ENCODE measurements at places on chromosomes 11 and 22.

GRCh38 chr11:111189466-111189865 lies 56.1 kb upstream of the POU2AF2 start:
- no peak for DNase-seq

DNA sequence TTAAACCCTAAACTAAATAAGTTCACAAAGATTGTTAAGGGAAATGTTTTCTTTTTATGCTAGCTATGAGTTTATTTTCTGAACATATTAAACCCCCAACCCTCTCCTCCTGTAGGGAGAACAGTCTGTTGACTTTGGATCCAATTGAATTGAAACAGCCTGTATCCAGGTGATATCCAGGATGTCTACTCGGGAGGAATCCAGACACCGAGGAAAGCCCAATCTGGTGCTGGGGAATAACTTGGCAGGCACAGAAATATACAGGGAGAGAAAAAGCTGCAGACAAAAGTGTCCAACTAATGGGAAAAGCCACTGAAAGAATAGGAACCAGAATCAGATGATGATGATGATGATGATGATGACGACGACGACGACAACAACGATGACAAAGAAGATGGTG lies 93.9 kb upstream of the API5 start:
- no peak for DNase-seq

GRCh38 chr11:10494636-10495463 lies 39.8 kb downstream of the AMPD3 start:
- no peak for DNase-seq

GRCh38 chr11:117459123-117459978 lies 131.7 kb downstream of the CEP164 start:
- DNase-seq = peak; percentile 23

DNA sequence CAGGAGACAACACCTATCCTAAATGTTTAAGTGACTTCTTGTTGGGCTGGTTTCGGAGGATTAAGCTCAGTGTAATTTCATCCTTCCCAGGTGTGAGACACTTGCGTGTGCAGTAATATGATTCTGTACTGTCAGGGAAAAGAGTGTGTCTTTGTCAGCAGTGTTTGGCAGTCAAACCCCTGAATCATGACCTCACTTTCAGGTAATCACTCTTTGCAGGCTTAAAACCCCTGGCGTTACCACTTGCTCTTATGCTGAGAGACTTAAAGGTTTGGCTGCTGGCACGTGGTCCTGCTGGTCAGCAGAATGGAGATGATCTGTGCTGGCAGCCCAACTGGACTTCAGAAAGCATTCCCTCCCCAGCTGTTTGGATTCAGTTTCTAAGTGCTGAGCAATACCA lies 56.1 kb downstream of the APIP start:
- DNase-seq = no peak

DNA sequence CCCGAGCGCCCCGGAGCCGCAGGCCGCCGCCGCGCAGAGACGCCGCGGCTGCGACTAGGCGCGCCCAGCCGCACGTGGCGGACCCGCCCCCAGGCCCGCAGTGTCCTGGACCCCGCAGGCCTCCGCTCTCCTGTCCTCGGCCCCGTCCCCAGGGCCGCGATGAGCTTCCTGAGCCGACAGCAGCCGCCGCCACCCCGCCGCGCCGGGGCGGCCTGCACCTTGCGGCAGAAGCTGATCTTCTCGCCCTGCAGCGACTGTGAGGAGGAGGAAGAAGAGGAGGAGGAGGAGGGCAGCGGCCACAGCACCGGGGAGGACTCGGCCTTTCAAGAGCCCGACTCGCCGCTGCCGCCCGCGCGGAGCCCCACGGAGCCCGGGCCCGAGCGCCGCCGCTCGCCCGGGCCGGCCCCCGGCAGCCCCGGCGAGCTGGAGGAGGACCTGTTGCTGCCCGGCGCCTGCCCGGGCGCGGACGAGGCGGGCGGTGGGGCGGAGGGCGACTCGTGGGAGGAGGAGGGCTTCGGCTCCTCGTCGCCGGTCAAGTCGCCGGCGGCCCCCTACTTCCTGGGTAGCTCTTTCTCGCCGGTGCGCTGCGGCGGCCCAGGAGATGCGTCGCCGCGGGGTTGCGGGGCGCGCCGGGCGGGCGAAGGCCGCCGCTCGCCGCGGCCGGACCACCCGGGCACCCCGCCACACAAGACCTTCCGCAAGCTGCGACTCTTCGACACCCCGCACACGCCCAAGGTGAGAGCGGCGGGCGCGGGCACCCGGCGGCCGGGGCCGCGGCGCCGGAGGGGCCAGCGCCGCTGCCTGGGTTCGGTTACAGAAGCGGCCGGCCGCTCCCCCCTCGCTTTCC lies 528 bp downstream of the WEE1 start:
- no peak for DNase-seq

GRCh38 chr11:124307093-124307492 lies 6.7 kb downstream of the OR8D1 start:
- no peak for DNase-seq

- no peak for DNase-seq
These were observed 35.3 kb downstream of the EXT2 start for GRCh38 chr11:44130751-44131150.

- no peak for DNase-seq
These were observed 77.0 kb upstream of the DDI1 start for GRCh38 chr11:103959279-103959942.

GRCh38 chr11:129853518-129854231 lies 38.0 kb downstream of the TMEM45B start:
- no peak for DNase-seq

GRCh38 chr11:10125522-10126133 lies 168.4 kb downstream of the SBF2 start:
- no peak for DNase-seq

- DNase-seq = no peak
These were observed 7.0 kb upstream of the RRM1 start for GRCh38 chr11:4087551-4087950.

DNA sequence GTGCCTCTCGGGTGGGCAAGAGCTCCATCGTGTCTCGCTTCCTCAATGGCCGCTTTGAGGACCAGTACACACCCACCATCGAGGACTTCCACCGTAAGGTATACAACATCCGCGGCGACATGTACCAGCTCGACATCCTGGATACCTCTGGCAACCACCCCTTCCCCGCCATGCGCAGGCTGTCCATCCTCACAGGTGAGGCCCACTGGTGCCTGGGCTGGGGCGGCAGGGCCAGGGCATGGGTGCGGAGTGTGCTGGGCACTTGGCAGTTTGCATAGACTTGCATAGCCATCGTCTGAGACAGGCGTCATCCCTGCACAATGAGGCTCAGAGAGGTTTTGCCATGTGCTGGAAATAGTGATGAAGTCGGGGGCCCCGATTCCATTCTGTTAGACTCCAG lies 6.3 kb downstream of the RASD2 start:
- no peak for DNase-seq

DNA sequence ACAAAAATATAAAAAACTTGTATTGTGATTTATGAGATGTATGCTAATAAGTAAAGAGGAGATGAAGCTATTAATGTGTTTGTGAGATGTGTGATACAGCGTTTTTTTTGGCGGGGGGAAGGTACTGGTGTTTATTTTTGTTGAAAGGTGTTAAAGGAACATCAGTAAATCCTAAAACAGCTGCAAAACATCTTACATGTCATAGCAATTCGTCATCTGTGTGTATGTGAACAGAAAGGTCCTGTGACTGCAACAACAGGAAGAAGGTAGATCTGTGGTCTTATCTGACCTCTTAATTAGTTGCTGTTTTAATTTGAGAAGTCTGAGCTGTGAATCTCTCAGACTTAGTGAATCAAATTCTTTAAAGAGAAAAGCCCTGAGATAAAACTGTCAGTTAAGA lies 1041.1 kb downstream of the JRKL start:
- DNase-seq = no peak

GRCh38 chr22:24069721-24070120 lies 58.6 kb downstream of the CABIN1 start:
- no peak for DNase-seq

DNA sequence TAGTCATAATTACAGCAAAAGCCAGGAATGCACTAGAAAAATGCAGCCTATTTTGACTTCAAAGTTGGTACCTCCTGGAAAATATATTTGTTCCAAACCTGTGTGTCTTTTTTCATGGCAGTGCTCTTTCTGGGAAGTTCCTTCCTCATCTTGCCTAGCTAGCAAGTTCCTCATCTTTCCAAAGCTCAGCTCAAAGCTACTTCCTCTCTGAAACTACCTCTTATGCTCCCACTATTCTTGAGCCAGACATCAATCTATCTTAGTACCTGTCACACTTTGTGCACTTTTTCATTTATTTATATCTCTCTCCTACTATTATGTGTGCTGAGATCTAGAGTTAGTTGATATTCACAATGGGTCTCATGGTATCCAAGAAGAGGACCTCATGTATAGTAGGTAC lies 191.6 kb upstream of the CCDC90B start:
- DNase-seq = no peak

- DNase-seq = no peak
These were observed 84.4 kb downstream of the MRTFA start for GRCh38 chr22:40552070-40552469.

Measured in dorsolateral prefrontal cortex (tissue), 122 donors.